AG10803 (cell line): ENCODE measurements at places on chromosomes 5 and 9.

GRCh38 chr5:141084487-141084989 is 9.9 kb upstream of the PCDHB2 start:
- peak; percentile 56 for DNase-seq

GRCh38 chr9:104950838-104951237 is 22.9 kb upstream of the ABCA1 start:
- DNase-seq, result no peak

GRCh38 chr5:168724227-168724626 is 145.1 kb upstream of the PANK3 start:
- DNase-seq, result no peak

- DNase-seq, result peak; percentile 46
These were observed 90.6 kb downstream of the FBXO4 start for GRCh38 chr5:42015681-42016080.

DNA sequence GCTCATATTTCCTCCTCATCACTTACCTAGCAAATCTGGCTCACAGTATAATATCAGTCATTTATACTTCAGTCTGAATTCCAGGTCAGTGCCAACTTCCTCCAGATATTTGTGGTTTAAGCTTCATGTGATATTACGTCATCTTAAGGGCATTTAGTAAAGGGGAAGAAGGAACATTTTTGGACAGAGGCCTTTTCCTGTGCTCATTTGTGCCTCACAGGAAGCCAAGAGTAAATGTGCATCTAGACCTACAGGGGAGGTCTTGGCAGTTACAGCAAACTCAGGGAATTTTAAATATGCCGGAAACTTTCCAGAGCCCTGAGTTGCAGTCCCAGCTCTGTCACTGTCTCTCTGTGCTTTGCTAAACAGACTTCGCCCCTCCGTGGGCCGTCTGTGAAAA is 12.3 kb upstream of the KCNIP1 start:
- DNase-seq, result peak; percentile 98

DNA sequence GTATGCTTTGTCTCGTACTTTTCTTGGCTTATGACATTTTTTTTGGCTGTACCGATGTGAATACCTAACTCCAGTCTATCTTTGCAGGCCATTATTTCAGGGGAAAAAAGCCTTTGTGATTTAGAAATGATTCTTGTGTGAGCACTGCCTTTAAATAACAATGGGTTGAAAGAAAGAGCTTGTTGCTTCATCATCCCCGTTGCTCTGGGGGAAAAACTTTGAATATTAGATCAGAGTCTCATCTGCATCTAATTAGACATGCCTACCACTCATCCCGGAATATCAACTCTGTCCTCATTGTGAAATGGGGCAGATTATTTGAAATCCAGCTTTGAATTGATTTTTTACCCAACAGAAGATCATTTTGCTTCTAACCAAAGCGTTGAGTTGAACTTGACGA is 13.5 kb downstream of the CXCL14 start:
- DNase-seq, result peak; percentile 57

GRCh38 chr5:83731638-83732037 is 11.0 kb upstream of the HAPLN1 start:
- DNase-seq, result no peak
